Omental fat pad (tissue), 4 donors: ENCODE measurements at places on chromosomes 3 and 15. TPM values are rescaled to one million over a fixed set of nuclear protein-coding genes. Genes with fewer than 3 reads are reported as not detected.

GRCh38 chr3:122533480-122533879 is 18.7 kb upstream of the KPNA1 start:
- no peak for DNase-seq

- no peak for DNase-seq
These were observed 52.3 kb downstream of the WNT5A start for GRCh38 chr3:55434789-55435188.

- DNase-seq: no peak
These were observed 17.1 kb upstream of the PLXND1 start for GRCh38 chr3:129623447-129624118.

GRCh38 chr15:84949845-84950569 is 31.6 kb upstream of the PDE8A start:
- no peak for DNase-seq

DNA sequence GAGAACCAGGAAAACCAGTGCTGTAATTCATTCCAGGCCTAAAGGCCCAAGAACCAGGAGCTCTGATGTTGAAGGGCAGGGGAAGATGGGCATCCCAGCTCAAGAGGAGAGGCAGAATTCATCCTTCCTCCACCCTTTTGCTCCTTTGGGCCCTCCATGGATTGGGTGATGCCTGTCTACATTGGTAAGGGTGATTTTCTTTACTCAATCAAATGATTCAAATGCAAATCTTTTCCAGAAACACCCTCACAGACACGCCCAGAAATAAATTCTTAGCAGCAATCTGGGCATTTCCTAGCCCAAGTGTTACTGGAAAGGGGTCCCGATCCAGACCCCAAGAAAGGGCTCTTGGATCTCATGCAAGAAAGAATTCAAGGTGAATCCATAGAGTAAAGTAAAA is 17.6 kb upstream of the APOD start:
- no peak for DNase-seq

- DNase-seq: no peak
These were observed 172.2 kb upstream of the ICE2 start for GRCh38 chr15:60651101-60651500.

DNA sequence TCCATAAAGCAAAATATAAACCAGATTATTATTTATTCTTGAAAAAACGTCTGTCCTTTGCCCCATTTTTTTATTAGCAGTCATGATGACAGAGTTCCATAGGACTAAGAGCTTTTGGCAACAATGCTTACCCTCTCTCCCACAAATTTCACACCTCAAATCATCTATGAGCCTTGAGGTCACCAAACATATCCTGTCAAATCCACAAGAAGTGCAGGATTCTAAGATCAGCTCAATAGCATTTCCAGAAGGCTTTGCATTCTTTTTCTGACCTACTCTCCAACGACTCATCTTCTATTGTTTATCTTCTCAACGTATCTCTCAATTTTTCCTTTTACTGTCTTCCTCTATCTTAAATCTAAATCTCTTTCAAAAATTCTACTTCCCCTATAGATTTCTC is 619.1 kb upstream of the BCHE start:
- DNase-seq: no peak

DNA sequence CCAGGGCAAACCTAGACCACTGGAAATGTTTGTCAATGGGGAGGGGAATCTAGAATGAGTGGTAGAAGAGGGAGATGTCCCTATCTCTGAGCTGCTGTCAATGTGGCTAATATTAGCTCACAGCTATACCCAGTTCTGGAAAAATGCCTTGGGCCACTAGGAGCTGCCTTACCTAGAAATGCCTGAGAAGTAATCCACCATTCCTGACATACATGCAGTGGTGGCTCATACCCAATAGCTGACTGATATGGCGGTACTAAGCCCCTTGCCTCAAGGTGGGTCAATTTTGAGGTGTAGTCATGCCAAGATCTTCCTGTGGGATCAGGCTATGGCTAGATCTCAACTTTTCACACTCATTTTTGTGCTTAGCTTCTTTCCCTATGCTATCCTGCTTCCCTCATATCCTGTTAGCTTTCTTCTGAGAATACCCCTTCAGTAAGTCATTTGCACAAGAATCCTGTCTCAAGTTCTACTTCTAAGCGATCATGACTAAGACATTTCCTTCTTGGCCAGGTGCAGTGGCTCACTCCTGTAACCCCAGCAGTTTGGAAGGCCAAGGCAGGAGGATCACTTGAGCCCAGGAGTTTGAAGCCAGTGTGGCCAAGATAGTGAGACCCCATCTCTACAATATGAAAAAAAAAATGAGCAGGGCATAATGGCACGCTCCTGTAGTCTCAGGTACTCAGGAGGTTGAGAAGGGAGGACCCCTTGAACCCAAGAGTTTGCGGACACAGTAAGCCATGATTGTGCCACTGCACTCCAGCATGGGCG is 49.1 kb upstream of the RFX7 start:
- DNase-seq: no peak

- DNase-seq: no peak
These were observed 21.1 kb upstream of the TNK2 start for GRCh38 chr3:195929452-195929851.

SLC51B gene
- not detected for total RNA-seq

CPLX3 gene
- total RNA-seq: not detected

GOLGA8M gene
- 5.1 TPM for total RNA-seq
